H9 (cell line): ENCODE measurements at places on chromosomes 1 and 21. TPM values are rescaled to one million over a fixed set of nuclear protein-coding genes. Genes with fewer than 3 reads are reported as not detected.

- DNase-seq: no peak
Measured at GRCh38 chr1:50109116-50109515, 396 bp downstream of the ELAVL4 start.

DNA sequence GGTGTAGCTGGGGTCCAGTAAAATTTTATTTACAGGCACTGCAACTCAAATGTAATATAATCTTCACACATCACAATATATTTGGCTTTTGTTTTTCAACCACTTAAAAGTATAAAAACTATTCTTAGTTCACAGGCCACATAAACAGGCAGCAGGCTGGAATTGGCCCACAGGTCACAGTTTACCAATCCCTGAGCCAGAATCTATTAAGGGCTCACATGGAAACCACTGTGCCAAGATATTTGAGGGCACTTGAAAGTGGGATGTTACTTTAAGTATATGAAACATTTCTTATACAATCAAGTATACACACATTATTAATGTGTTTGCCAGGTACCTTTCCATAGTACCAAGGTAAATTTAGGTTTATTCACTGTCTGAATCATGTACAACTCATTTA is 71.9 kb upstream of the PRDX6 start:
- no peak for DNase-seq

DNA sequence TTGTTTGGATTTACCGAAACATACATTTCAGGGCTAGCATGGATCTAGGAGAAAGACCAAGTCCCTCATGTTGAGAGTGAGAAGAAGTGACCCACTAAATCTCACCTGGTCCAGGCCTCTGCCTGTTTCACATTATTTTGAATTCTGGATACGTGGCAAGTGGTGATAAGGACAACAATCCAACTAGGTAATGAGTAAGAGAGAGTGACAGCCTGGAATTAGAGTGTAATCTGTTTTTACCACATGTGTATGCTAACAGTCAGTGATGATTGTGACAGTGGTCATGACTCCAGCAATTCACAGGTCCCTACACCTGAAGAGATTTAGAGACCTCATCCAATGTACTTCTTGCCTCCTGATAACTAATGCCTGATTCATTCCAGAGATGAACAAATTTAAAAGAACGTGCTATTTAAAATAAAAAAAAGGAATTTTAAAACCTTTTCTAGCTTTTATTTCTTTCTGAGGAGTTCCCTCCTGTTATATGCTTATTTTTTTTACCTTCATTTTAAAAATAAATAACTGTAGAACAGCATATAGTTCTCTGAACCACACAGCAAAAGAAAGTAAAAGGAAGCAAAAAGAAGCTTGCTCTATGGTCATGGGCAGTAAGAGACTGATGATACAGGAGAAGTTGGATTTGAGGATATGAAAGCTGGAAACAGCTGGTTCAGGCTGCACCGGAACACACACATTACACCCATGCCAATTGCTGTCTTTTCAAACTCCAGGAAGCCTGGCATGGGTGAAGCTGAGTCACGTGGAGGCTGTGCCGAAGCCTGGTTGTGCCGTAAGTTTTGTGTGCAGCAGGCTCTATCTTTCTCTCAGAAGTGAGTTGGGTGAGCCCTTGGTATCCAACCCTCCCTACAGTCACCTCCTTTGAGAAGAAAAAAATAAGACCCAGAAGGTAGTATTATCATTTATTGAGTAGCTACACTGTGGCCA is 14.7 kb downstream of the C1orf116 start:
- DNase-seq: no peak

DNA sequence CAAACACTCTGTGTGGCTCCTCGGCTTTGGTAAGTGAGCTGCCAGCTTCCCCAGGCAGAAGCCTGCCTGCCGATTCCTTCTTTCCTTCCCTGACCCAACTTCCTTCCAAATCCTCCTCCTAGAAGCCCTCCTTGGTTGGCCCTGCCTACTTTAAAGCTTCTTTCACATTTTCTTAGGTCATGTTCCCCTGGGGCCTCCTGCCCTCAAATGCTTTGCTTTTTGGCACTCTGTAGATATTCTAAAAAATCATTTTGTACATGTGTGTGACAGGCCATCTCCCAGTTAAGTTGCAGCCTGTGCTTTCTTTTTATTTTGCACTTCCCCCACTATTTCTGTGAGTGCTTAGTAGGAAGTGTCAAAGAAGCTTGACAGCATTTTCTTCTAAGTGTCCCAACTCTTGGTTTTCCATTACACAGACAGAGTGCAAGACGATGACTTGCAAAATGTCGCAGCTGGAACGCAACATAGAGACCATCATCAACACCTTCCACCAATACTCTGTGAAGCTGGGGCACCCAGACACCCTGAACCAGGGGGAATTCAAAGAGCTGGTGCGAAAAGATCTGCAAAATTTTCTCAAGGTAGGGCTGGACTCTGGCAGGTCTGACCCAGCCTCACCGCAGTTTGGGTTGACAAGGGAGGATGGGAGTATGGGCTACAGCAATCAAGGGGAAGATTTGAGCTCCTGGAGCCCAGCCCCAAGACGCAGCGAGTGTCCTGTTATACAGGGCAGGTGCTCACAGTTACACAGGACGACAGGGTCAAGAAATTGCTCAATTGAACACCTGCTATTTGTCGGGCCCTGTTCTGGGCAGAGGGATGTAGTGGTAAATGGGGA is at the start of gene S100A9:
S100A9 (plus strand) TSS at position 2 of the 838 bp plus-strand sequence; CDS start at position 432, 430 bp downstream.
- no peak for DNase-seq

DNA sequence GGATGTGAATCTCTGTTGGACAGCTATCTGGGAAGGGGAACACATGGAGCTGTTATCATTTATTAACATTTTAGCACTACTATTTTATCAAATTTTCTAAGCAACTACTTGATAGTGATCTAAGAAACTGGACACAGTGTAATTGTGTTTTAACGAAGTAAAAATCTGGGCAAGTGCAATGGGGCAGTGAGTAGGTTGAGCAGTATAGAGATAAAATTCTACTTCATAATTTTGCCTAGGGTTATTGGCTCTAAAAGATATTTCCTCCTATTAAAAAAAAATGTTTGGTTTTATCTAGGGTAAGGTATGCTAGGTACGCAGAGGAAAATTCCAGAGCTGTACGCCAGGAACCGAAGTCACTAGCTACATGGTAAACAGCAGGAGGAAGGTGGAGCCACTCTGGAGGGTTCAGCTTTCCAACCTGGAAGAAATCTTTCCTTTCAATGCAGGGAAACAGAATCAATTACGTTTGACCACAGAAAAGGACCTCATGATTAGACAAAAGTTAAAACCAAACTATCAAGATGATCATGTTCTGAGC is 43.3 kb downstream of the BCAR3 start:
- DNase-seq: no peak

DNA sequence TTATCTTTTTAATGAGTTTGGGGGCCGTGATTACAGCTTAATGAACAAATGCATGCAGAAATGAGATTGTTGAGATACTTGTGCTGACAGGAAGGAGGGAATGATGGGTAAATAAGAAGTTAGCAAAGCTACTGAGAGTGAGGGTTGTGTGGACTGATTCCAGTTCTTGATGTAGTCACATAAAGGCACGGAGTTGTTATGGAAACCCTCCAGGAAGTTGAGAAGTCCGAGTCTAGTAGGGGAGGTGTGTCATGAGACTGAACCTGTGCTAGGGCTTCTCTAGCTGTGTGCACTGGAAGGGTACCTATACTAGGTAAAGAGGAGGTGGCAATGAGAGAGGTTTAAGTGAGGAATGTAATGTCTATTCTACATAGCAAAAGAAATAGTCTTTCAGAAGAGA is 475.7 kb downstream of the USP25 start:
- no peak for DNase-seq

GRCh38 chr21:35927262-35927661 is 133.1 kb downstream of the SETD4 start:
- no peak for DNase-seq

PLEKHN1 gene
- 2.0 and 3.0 TPM in 2 replicates for total RNA-seq

GRCh38 chr21:34715518-34715917 is 46.7 kb downstream of the CLIC6 start:
- DNase-seq: no peak

DNA sequence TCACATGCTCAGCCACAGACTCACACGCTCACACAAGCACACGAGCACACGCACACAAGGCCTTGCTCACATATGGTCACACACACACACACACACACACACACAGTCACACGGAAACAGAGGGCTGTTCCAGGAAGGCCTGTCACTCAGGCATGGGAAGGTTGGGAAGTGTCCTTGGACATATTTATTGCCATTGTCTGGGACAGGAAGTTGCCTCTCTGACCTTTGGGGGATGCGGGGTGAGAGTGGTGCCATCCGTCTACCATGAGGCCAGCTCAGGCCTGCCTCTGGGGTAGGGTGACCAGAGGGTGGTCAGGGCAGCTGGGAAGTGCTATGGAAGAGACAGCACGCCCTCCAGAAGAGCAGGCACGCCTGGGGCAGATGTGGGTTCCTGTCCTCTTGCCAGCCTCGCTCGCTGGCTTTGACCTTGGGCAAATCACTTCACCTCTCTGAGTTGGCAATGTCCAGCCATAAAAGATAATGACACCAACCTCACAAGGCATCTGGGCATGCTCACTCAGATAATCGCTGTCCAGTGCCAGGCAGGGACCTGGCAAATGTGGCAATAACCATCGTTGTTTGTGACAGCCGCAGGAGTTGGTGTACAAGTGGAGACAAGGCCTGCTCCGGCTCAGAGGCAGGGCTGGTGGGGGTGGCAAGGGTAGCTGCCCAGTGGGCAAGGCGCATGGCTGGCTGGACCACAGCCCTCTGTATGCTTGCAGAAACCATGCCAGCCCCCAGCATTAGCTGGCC is 8.0 kb upstream of the GUCA2A start:
- DNase-seq: no peak

- no peak for DNase-seq
Measured at GRCh38 chr1:59375321-59376220, 78.7 kb downstream of the FGGY start.

TINAGL1 gene
- total RNA-seq: 2.5 TPM in 2 replicates
